ENCODE measurements at places on chromosomes 1 and 21. TPM values are rescaled to one million over a fixed set of nuclear protein-coding genes. Genes with fewer than 3 reads are reported as not detected.

Gene MEX3A
- total RNA-seq, result 1.2 TPM

DNA sequence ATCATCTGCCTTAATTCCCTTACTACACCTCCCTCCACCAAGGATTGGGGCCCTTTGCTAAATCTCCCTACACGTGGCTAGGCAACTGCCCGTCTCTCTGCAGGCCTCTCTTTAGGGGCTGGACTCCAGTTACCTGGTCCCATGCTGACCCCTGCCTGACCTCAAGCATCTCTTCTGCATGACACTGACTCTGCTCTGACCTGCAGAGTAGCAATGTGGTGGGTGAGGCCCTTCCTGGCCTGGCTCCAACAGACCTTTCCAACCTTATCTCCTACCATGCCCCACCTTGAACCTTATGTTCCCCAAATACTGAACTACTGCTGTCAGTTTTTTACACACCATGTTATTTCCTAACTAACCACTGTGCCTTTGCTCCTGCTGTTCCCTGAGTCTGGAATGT is 45.9 kb upstream of the EPS15 start:
- DNase-seq, result no peak

Gene ROR1
- 16.7 TPM for total RNA-seq

Gene PLA2G2C
- 0.36 TPM for total RNA-seq

Gene ANXA9
- total RNA-seq, result 5.6 TPM

GRCh38 chr1:12634156-12634555 is 9.7 kb upstream of the AADACL4 start:
- DNase-seq, result no peak

- DNase-seq, result no peak
Measured at GRCh38 chr1:97364086-97364485, 556.7 kb downstream of the DPYD start.

DNA sequence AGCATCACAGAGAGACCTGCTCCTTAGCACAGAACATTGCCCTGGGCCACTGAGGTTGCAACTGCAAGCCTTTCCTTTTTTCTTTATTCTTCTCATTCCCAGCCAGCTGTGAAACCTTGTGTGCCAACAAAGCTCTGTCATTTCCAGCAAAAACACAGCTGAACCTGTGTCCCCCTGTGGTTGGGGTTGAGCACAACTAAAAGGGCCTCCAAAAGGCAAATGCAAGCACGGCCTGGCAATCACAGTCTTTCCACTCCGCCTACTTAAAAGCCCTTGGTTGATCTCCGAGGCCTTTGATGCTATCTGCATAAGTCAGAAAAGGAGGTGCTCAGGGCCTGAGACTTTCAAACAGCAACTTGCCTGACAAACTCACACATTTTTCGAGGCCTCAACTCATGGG is 32.7 kb downstream of the SUSD4 start:
- no peak for DNase-seq

- peak; percentile 62 for DNase-seq
Measured at GRCh38 chr1:99645699-99646531, at the start of gene PALMD. TSS of gene PALMD (plus strand) at chr1:99646113. CDS start at chr1:99646318, 205 bp downstream.

DNA sequence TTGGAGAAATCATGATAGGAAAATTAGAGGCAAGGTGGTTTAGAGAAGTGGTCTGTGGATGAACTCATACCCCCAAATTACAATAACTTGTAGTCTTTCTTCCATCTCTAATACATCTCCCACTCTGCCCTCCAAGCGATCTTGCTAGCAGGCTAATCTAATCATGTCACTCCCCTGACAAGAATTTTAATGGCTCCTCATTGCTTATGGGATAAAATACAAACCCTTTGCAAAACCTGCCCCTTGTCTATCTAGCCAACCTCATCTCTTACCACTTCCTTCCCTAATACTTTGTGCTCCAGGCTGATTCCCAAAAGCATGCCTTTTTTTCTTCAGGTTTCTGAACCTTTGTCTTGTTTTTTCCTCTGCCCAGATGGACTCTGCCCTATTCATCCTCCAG is 71.3 kb upstream of the LRRN2 start:
- DNase-seq, result no peak

Gene DNASE2B
- total RNA-seq, result not detected

DNA sequence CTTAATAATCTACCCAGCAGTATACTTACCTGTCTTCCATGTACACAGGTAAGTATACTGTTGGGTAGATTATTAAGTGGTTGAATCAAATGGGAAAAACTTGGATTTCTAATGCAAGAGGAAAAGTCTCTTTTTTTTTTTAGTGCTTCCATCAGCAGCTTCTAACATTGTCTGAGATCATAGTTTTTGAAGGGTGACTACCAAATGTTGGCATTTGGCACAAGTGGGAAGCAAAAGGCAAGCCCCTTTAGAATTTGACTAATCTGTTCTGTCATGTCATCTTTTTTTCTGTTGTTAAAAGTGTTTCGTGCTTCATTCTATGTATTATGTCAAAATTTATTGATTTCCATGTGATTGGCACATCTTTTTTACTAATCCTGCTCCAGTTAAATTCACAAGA is 547 bp downstream of the FMO1 start:
- no peak for DNase-seq

Gene B4GALT2
- 26.5 TPM for total RNA-seq

- peak; percentile 79 for DNase-seq
Measured at GRCh38 chr1:212700892-212701819, 1.5 kb upstream of the BATF3 start.

Data from sciatic nerve (tissue), 2 donors.